ENCODE measurements at places on chromosomes 6 and 20.

DNA sequence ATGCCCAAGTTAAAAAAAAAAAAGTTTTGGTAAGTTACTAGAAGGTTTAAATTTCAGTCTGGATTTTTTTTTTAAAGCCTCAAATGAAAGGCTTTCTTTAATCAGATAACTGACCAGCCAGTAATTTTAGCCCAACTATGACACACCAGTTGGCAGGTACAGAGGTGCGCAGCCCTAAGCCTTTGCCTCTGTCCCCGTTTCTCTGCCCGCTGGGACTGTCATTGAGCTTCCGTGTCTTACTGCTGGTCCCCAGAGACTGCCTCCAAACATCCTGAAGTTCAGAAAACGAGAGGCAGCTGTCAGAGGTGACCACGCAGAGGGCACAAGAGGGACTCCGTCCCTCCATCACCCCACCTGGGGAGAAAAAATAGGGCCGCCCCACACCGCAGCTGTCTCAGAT, 118.2 kb downstream of the RPS12 start:
- DNase-seq, result no peak

- no peak for DNase-seq
Measured at GRCh38 chr6:53802582-53802981, 7.8 kb downstream of the LRRC1 start.

GRCh38 chr6:160581406-160581805, 82.7 kb downstream of the LPA start:
- no peak for DNase-seq

DNA sequence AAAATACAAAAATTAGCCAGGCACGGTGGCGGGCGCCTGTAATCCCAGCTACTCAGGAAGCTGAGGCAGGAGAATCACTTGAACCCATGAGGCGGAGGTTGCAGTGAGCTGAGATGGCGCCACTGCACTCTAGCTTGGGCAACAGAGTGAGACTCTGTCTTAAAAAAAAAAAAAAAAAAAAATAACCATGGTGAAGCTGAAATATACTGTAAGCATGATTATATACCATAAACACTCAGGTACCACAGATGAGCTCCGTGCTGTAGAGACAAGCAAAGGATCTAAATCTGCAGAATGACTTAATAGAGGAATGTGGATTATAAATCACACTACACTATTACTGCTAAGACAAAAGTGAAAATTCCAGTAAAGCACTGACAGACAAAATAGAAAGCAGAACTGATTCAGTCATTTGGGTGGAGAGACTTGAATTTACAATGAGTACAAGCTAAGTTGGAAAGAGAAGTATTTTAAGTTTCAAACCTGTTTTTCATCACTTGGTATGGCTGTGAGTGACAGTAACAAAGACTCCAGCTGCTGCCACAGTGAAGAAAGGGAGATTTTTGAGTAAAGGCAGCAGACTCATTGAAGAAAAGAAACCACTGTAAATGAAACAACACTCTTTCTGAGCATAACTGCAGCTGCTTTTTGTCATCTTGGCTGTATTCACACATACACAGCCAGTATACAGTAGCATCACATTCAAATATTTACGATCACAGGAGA, 322.1 kb downstream of the RNGTT start:
- DNase-seq, result no peak

GRCh38 chr6:156701966-156702365, 75.2 kb upstream of the ARID1B start:
- no peak for DNase-seq

- DNase-seq, result no peak
Measured at GRCh38 chr20:53074811-53075314, 102.7 kb downstream of the TSHZ2 start.

DNA sequence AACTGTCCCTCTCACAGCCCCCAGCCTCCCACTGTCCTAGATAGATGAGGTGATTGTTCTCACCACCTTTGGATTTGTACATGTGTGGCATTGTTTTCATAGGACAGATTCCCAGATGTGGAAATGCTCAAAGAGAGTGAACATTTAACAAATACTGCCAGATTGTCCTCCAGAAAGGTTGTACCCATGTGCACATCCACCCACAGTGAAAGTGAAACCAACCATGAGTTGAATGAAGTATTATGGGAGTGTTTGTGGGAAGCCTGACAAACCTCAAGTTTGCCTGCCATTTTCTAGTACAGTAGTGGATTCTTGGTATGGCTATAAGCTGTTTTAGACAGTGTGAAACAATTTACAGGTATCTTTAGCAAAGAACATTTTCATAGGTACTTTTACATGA, 42.7 kb downstream of the ANKRD6 start:
- peak; percentile 52 for DNase-seq

- DNase-seq, result no peak
Measured at GRCh38 chr6:137911675-137912191, 44.7 kb downstream of the TNFAIP3 start.

GRCh38 chr6:149922642-149923326, at the start of gene RAET1G:
RAET1G (minus strand) TSS chr6:149923121; CDS start chr6:149923010, 111 bp downstream.
- DNase-seq, result peak; percentile 89

DNA sequence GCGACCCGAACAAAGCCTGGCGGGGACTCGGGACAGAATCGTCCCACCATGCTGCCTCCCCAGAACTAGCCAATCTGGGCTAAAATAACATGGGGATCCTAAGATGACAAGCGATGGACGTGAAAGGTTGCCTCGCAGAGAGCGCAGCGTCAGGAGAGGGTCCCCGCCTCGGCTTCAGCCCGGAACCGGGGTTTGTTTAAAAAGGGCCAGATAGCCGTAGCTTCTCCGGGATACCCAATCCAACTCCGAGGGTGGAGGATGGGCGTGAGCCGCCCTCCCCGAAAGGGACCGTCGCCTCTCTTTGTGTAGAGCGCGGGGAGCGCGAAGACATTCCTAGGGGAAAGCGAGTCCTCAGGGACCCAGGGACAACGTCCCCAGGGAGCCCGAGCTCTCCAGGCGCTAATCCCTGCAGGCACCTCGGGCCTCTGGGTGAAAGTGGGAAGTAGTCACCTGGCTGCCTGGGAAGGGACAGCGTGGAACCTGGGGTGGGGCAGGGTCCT, 643 bp downstream of the CD24 start:
- no peak for DNase-seq

- no peak for DNase-seq
Measured at GRCh38 chr20:54379893-54380584, 95.4 kb upstream of the DOK5 start.

DNA sequence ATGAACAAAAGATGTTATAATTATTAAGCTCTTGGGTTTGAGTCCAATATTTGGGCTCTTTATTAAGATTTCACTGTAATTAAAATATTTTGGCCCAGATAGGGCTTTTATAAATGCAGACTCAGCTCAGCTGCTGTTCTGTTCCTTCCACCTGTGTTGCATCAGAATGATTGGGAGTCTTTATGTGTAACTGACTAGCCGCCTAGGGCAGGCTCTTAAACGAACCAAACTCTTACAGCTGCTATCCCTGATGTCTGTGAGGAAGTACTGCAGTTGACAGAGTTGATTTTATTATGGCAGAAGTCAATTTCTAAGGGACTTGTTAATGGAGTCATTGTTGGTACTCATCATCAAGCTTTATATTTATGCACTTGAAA, 144.7 kb downstream of the MYO6 start:
- DNase-seq, result no peak

DNA sequence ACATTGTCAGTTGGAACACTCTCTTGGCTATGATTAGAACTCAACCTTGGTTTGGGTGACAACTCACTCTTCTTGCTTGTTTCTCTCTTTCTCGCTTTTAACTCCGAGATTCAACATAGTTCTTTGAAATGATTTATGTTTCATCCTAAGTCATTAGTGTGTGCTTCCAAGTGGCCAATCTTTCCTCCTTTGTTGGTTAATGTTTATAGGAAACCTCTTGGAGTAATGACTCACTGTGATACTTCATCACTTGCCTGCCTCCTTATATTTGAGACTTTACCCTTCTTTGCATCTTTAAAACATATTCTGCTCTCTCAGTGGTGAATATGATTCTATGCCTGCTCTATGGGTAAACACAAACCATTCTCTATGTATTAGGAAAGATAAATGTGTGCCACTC, 279.7 kb upstream of the FLRT3 start:
- no peak for DNase-seq

GRCh38 chr6:125104425-125104824, 49.1 kb upstream of the TPD52L1 start:
- DNase-seq, result no peak

DNA sequence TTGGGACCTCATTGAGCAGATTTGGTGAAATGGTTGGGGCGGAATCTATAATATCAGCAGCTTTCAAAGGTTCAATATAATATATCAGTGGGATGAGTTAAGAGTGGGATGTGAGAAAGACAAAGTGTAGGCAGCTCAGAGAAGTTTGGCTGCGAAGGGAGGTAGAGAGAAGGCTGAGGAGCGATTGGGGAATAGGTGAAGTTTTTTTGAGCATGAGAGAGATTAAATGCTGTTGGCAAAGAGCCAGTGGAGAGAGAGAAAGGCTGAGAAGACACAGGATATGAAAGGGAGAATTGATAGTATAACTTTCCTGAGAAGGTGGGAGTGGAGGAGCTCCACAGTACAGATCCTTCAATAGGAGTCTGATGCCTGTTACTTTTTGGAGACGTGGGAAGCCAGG, 12.1 kb upstream of the SERINC3 start:
- DNase-seq, result peak; percentile 29

- no peak for DNase-seq
Measured at GRCh38 chr20:13331536-13331935, 110.5 kb downstream of the ISM1 start.

DNA sequence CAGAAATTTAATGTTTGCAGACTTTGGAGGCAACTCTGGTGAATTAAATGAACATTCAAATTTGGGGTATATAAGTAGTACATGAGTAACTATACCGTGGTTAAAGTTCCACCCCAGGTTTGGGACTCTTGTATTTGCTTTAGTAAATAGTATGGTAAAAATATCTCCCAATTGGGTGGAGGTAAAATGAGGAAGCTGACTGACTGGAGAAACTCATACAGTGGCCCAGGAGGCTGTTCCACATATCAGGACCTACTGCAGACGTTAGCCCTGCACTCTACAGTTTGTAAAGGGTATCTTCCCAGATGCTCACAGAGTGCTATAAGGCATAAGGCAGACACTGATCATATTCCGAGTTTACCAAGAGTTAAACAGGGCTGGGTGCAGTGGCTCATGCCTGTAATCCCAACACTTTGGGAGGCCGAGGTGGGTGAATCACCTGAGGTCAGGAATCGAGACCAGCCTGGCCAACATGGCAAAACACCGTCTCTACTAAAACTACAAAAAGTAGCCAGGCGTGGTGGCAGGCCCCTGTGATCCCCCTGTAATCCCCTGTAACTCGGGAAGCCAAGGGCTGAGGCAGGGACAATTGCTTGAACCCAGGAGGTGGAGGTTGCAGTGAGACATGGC, 53.7 kb downstream of the CPXM1 start:
- no peak for DNase-seq

DNA sequence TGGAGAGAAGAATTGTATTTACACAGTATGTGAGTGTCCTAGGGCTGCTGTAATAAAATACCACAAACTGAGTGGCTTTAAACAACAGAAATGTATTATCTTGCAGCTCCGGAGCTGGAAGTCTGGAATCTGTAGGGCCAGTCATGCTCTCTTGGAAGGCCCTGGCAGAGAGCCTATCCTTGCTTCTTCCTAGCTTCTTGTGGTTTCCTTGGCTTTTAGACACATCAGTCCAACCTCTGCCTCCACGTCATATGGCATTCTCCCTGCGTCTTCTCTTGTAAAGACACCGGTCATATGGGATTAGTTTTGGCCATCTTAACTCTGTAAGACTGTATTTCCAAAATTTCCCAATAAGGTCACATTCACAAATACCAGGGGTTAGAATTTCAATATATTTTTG, 10.8 kb downstream of the FNDC1 start:
- DNase-seq, result no peak

DNA sequence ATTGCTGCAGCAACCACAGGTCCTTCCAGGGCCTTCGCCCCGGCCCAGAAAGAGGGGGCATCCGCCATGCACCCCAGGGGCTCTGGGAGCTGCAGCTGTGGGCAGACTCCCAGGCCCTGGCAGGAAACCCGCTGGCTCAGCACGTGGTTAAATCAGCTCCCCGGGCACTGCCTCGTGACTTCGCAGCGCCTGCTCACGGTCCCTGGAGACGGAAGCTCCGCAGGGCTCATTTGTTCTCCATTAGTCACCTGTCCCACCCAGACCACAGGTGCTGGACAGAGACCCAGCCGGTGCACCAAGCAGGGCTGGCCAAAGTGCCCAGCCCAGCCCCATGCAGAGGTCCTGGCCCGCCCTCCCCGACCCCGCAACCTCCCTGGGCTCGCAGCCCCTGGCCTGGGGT, 14.7 kb downstream of the KCNQ2 start:
- DNase-seq, result no peak

DNA sequence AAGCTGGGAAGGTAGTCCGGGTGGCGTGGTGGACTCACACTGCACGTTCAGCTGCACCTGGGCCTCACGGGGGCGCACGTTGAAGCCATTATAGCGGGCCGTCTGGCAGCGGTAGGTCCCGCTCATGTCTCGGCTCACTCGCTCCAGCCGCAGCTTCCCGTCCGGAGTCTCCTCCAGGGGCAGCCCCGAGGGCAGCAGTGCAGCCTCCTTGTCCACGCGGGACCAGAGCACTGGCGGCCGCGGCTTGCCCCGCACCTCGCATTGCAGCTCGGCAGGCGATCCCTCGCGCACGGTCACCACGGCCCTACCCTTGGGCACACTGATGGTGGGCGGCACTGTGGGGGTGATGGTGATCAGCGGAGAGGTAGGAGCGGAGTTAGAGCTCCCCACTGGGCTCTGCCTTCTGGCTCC, 47.6 kb downstream of the MDGA1 start:
- no peak for DNase-seq

GRCh38 chr20:38633577-38634093, 32.0 kb downstream of the ARHGAP40 start:
- DNase-seq, result peak; percentile 76

GRCh38 chr6:74780831-74781230, 425.0 kb downstream of the COL12A1 start:
- DNase-seq, result no peak

DNA sequence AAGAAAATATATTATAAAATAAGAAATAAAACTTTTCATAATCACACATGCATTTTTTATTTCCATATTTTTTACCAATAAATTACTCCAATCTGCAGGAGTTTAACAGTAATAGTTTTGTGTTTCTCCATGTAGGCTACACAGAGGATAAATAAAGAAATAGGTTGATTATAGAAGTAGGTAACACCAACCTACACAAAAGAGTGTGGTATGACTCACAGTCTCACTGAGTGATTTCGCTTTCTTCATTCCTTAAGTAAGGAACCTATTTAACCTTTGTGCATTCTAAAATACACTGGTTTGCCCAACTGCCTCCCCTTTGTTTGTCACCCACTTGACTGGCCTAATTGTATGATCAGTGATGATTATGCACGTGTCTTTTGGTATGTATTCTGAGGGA, 244.2 kb upstream of the RIMS1 start:
- DNase-seq, result no peak

GRCh38 chr20:62511915-62512610, 36.3 kb upstream of the GATA5 start:
- no peak for DNase-seq

Data from natural killer cell (primary cell).